ENCODE measurements at places on chromosomes 4 and X. TPM values are rescaled to one million over a fixed set of nuclear protein-coding genes. Genes with fewer than 3 reads are reported as not detected.
A peak's percentile ranks its signal among the peaks of the same experiment; 100 is the strongest.

GRCh38 chrX:13090339-13091110, 46.1 kb upstream of the FAM9C start:
- H3K27ac ChIP-seq: peak overlapping the region; percentile 47
- H3K36me3 ChIP-seq: no peaks in the 10 kb centered on the region
- DNase-seq: no peak
- no peak overlapping the region for H3K4me3 ChIP-seq

DNA sequence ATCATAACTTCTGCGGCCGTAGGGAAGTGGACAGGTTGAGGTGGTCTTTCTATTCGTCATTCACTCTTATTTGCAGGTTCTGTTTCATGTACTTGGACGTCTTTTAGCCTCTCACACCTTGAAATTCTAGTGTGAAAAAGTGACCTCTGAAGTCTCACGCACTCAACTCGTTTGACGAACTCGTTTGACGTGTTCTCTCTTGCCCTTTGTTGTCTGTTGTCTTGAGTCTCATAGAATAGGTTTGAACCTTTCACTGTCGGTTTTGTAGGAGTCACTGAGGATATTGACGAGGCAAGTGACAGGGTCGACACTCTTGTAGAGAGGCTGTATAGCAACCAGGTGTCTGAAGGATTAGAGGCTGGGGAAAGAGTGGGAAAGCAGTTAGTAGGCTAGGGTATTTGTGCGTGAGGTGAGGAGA, 1.1 kb upstream of the PGRMC2 start:
- H3K4me1 ChIP-seq: peaks cover 27% of the 10 kb centered on the region
- peak overlapping the region; percentile 94 for H3K4me3 ChIP-seq
- H3K36me3 ChIP-seq: no peaks in the 10 kb centered on the region
- peak overlapping the region; percentile 91 for H3K27ac ChIP-seq

GRCh38 chr4:145730026-145730425, 50.1 kb downstream of the C4orf51 start:
- H3K4me1 ChIP-seq: peaks cover 30% of the 10 kb centered on the region
- no peaks in the 10 kb centered on the region for H3K36me3 ChIP-seq
- H3K4me3 ChIP-seq: no peak overlapping the region
- no peaks in the 10 kb centered on the region for H3K27me3 ChIP-seq

DNA sequence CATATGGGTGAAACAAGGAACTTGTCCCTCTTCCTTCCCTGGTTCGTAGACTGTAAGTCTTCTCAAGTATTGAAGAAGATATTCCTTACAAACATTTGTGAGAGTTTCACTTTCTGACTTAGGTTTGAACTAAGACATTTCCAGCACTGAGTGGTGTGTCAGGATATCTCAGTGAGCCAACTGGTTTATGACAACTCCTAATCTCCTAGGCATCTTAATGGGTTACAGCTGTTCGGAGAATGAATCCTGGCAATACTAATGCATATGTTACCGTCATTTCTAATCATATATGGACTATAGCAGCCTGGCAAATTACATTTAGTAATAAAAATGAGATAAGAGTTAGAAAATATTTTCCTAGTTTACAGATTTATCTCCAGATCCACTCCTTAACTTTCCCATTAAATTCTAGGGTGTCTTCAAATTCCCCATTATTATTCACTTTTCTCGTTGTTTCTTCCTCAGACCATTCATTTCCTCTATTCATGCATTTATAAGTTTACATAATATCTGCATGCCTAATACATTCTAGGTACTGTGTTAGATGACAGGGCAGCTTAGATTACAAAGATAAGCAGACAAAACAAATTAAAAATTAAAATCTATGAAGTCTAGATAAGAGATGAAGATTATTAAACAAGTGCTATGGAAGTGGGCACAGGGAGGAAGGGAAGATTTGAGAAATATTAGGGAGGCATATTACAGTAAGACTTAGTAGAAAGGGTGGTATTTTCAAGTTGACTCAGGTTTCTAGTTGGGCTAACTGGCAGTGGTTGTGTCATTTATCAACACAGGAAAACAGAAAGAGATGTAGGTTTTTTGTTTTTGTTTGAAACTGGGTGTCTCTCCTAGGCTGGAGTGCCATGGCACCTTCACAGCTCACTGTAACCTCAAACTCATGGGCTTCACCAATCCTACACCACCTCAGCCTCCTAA, 173.9 kb downstream of the WDFY3 start:
- H3K36me3 ChIP-seq: peaks cover 35% of the 10 kb centered on the region
- H3K27me3 ChIP-seq: no peaks in the 10 kb centered on the region
- H3K4me3 ChIP-seq: no peak overlapping the region
- H3K27ac ChIP-seq: peak overlapping the region; percentile 17
- H3K4me1 ChIP-seq: peaks cover 7% of the 10 kb centered on the region

DNA sequence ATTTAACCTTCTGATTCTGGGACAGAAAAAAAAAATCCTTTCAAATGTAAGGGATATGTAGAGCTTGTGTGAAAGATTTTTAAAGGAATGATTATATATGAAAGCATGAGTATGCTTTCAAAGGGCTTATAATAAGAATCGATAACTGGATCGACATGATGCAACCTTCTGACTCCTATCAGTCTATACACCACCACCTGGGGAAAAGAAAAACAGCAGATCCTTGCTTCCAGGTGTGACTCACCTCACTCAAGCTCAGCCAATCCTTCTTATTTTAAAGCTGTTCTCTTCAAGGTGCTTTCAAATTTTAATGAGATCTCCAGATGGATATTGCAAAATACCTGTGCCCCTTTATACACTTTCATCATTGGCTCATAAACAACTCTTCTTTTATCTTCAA, 102.1 kb upstream of the EDNRA start:
- peak overlapping the region; percentile 56 for H3K27ac ChIP-seq
- peaks cover 44% of the 10 kb centered on the region for H3K36me3 ChIP-seq
- H3K4me3 ChIP-seq: no peak overlapping the region
- no peaks in the 10 kb centered on the region for H3K27me3 ChIP-seq

DNA sequence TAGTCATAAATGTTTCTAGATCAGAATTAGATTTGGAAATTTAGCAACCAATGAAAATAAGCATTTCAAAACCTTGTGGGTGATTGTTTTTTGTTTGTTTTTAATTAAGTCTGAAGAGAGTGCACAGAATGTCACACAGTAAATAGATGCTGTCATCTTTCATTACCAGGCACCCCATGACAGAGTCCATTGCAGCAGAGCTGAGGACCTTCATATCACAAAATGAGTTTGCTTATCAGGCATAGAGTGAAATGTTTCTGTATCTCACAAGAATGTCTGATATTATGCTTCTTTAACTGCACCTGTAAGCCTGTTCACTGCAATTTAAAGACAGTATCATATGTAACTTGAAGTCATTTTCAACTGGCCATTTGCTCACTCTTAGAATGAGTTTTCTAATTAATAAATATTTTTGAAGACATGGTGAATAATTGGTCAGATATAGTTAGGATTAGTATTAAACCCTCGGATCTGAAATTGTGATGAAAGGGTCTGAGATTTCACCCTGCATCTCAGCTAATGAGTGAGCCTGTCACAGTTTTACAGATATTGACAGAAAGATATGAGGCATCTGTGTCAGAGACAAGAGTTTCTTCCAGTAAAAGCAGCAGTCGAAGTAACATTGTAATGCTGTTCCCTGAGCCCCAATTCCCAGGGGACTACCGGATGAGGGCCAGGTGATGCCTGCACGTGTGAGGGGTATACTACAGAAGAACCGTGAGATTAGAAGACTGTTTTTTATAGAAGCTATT, 416.4 kb downstream of the CCSER1 start:
- H3K27ac ChIP-seq: no peak overlapping the region
- DNase-seq: no peak
- no peaks in the 10 kb centered on the region for H3K27me3 ChIP-seq

- no peaks in the 10 kb centered on the region for H3K27me3 ChIP-seq
- no peaks in the 10 kb centered on the region for H3K4me1 ChIP-seq
- no peak overlapping the region for H3K27ac ChIP-seq
- no peak for DNase-seq
- no peak overlapping the region for H3K4me3 ChIP-seq
Observed at GRCh38 chr4:166602068-166602467, 632.2 kb downstream of the SPOCK3 start.

DNA sequence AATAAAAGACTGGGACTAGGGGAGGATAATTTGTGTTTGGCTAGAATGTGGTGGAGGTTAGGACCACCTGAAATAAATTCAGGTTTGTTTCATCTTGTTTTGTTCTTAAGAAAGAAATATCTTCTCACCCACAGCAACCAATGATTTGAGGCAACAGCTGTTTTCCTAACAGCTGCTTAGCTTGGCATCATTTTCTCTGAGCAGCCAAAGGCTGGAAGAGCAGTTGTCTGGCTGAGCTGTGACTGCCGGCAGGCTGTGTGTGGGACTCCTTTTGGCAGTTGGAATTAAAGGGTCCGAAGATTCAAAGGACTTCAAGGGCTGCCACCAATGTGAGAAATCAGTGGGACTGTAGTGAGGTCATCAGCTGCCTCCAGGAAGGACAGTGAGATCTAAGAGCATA, 5.0 kb downstream of the TRIM75 start:
- no peak overlapping the region for H3K4me3 ChIP-seq
- no peaks in the 10 kb centered on the region for H3K27me3 ChIP-seq
- H3K27ac ChIP-seq: no peak overlapping the region
- peaks cover 24% of the 10 kb centered on the region for H3K4me1 ChIP-seq
- H3K36me3 ChIP-seq: no peaks in the 10 kb centered on the region

- no peak overlapping the region for H3K27ac ChIP-seq
- H3K4me3 ChIP-seq: no peak overlapping the region
- no peak for DNase-seq
- H3K4me1 ChIP-seq: no peaks in the 10 kb centered on the region
Observed at GRCh38 chrX:143429811-143430210, 87.5 kb downstream of the SPANXN3 start.

PDS5A gene
- total RNA-seq: 78.4 TPM

DNA sequence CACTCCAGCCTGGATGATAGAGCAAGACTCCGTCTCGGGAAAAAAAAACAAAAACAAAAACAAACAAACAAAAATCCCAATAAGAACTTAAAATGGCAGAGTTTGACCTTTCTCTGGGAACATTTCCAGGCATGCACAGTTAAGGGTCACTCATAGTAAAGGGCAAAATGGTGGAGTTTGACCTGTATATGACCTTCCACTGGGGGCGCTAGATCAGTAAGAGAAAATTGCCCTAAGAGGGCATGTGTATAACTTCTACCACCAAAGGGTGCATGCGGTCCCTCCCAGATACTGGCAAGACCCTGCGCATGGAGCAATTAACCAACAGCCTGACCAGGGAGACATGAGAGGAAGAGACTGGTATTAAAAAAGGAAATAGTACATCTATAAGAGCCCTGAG, 177.2 kb downstream of the MOSPD2 start:
- no peak overlapping the region for H3K27ac ChIP-seq
- no peaks in the 10 kb centered on the region for H3K27me3 ChIP-seq
- no peak overlapping the region for H3K4me3 ChIP-seq

GYPE gene
- not detected for total RNA-seq

GRCh38 chrX:96791559-96791958, 92.1 kb upstream of the RPA4 start:
- H3K4me1 ChIP-seq: no peaks in the 10 kb centered on the region
- H3K4me3 ChIP-seq: no peak overlapping the region
- H3K36me3 ChIP-seq: no peaks in the 10 kb centered on the region
- no peak overlapping the region for H3K27ac ChIP-seq
- no peaks in the 10 kb centered on the region for H3K27me3 ChIP-seq
- DNase-seq: no peak

DNA sequence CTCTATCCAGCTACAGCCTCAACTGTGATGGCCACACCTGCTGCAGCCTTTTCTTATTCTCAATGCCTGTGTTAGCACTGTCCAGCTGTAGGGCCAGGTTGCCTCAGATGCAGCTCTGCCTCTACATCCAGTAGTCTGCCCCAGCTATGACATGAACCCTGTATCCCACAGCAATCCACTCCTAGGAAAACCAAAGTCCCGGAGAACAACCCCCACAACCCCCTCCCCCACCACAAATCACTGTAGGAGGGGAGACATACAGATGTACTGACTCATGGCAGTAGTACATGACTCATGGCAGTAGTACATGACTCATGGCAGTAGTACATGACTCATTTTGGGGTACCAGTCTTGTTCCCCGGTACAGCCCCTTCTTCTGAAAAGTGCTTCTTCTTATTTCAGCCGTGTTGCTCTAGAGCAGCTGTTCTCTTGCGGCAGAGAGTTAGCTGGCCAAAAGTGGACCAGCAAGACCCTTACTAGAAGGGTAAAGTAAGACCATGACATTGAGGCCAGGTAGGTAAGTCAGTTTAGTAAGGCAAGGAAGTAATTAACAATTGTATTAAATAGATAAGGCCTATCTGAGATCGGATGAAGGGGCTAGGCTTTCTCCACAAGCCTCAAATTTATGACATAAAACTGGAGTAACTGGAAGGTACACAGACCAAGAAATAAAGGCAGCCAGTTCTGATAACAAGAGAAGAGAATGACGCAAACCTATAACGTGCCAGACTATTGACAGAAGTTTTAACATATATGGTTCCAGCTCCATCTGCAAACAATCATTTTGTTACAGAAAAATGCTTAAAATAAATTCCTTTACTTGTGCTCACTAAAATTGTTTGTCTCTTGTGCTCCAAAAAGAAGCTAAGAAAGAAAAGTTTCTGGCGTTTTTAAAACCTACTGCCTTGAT, 221.4 kb downstream of the TACR3 start:
- H3K27me3 ChIP-seq: no peaks in the 10 kb centered on the region
- no peaks in the 10 kb centered on the region for H3K36me3 ChIP-seq
- no peak for DNase-seq

DNA sequence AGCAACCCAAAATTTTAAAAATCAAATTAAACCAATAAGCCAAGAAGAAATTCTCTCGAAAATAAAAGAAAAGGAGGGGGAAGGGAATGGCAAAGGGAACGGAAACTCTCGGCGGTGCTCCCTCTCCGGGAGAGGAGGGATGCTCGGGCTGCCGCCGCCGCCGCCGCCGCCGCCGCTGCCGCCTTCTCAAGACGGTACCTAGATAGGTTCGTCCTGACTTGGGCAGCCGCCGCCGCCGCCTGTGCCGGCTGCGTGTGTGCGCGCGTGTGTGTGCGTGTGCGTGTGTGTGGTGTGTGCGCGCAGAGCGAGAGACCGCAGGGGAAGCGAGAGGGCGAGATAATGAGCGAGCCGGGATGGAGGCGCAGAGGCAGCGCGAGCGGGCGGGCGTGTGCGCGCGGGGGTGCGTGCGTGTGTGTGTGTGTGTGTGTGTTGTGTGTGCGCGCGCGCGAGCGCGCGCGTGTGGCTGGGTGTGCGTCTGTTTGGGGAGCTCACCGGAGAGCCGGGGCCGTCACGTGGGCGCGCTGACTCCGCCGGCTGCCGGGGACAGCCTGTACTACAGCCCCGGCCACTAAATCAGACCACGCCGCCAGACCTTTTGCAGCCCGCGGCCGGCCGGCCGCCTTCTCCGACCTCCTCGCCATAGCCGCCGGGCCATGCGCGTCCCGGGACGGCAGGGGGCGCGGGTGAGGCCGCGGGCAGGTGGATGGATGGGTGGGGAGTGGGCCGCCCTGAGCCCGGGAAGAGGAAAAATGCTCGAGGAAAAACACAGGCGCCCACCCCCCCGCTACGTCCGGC, 111.6 kb downstream of the DHX15 start:
- peak overlapping the region; percentile 80 for H3K27ac ChIP-seq
- DNase-seq: peak; percentile 53
- H3K4me3 ChIP-seq: peak overlapping the region; percentile 86
- H3K36me3 ChIP-seq: no peaks in the 10 kb centered on the region

ZFP42 gene
- total RNA-seq: 18.9 TPM
